CD4-positive, alpha-beta memory T cell (primary cell): ENCODE measurements at places on chromosomes 5 and 9. TPM values are rescaled to one million over a fixed set of nuclear protein-coding genes. Genes with fewer than 3 reads are reported as not detected.

PPIC gene
- polyA plus RNA-seq, result not detected

PRPF4 gene
- 19.2 TPM for polyA plus RNA-seq

GRCh38 chr5:173762045-173762444, 126.1 kb upstream of the CPEB4 start:
- no peak for DNase-seq
- no peak overlapping the region for H3K27ac ChIP-seq
- no peaks in the 10 kb centered on the region for H3K36me3 ChIP-seq
- H3K4me1 ChIP-seq, result no peaks in the 10 kb centered on the region

- H3K36me3 ChIP-seq, result no peaks in the 10 kb centered on the region
- H3K4me1 ChIP-seq, result no peaks in the 10 kb centered on the region
- H3K27me3 ChIP-seq, result no peaks in the 10 kb centered on the region
These were observed 456.5 kb upstream of the ZNF608 start for GRCh38 chr5:125202871-125203438.

DNA sequence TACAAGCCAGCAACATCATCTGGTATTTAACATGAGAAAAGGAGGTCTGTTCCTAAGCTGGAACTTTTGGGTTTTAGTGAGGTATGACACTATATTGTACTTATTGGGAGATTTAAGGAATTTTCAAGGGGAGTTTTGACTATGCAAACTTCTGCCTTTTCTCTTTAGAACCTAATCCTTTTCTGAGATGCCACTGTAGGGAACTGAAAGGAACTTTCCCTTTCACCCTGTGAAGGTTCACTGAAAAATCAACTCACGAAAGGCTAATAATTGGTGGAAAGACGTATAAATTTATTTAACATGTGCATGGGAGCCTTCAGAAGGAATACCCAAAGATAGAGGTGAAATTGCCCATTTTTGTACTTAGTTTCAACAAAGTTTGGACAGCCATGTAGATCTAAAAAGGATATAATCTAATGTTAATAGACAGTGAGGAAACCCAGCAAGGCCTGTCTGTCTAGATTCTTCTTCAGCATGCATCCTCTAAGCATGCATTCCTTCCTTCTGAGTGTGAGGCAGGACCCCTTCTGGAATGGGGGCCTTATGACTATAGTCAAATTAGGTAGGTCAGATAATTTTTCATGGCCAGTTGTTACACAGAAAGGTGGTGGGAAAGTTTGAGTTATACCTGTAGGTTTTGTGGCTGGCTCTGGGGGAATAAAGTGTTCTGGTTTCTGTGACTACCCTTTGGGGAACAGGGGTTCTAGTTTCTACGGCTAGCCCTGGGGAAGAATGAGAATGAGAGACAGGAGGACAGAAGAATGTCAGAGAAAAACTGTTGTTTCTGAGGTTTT, 200.3 kb downstream of the C9orf152 start:
- H3K4me1 ChIP-seq, result peaks cover 15% of the 10 kb centered on the region
- no peak overlapping the region for H3K27ac ChIP-seq
- H3K36me3 ChIP-seq, result no peaks in the 10 kb centered on the region
- no peaks in the 10 kb centered on the region for H3K27me3 ChIP-seq
- DNase-seq, result no peak
- H3K4me3 ChIP-seq, result no peak overlapping the region

DNA sequence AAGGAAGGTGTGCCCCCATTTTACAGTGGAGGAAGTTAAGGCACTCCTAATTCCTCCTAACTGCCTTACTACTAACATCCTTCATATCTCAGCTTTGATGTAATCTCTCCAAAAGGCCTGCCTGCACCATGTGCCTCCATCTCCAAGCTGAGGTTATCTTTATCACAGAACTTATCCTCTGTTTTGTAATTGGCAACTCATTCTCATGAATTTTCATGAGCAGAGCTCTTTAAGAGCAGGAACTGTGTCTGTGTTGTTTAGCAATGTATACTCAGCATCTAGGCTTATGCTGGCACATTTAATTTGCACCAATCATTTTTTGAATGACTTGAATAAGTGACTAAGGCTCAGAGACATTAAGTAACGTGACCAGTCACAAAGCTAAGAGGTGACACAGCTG, 147.9 kb upstream of the VLDLR start:
- no peak overlapping the region for H3K27ac ChIP-seq
- no peak for DNase-seq
- H3K36me3 ChIP-seq, result no peaks in the 10 kb centered on the region
- H3K27me3 ChIP-seq, result no peaks in the 10 kb centered on the region
